ENCODE measurements at places on chromosomes 5 and 9. TPM values are rescaled to one million over a fixed set of nuclear protein-coding genes. Genes with fewer than 3 reads are reported as not detected.

The ANKDD1B gene
- total RNA-seq, result 0.03 TPM

The IFNA21 gene
- total RNA-seq, result not detected

The FAM193B gene
- total RNA-seq, result 70.2 TPM

The GM2A gene
- total RNA-seq, result 29.4 TPM

The CDX1 gene
- 0.62 TPM for total RNA-seq

The IL5 gene
- total RNA-seq, result not detected

The CTNND2 gene
- 2.9 TPM for total RNA-seq

The FCN2 gene
- not detected for total RNA-seq

The FAM53C gene
- 74.5 TPM for total RNA-seq

The ZSWIM6 gene
- 9.1 TPM for total RNA-seq

The NR3C1 gene
- total RNA-seq, result 21.1 TPM

The ECM2 gene
- not detected for total RNA-seq

The PCDHGA10 gene
- total RNA-seq, result 0.35 TPM

The GPR151 gene
- 0.07 TPM for total RNA-seq

The FGF1 gene
- total RNA-seq, result 2.9 TPM

Measured in H7 (cell line).